NCI-H82 (cell line): ENCODE measurements at places on chromosomes 7 and 10.
A peak's percentile ranks its signal among the peaks of the same experiment; 100 is the strongest.

- DNase-seq = no peak
Observed at GRCh38 chr7:18895456-18895855, 222.0 kb downstream of the TWIST1 start.

DNA sequence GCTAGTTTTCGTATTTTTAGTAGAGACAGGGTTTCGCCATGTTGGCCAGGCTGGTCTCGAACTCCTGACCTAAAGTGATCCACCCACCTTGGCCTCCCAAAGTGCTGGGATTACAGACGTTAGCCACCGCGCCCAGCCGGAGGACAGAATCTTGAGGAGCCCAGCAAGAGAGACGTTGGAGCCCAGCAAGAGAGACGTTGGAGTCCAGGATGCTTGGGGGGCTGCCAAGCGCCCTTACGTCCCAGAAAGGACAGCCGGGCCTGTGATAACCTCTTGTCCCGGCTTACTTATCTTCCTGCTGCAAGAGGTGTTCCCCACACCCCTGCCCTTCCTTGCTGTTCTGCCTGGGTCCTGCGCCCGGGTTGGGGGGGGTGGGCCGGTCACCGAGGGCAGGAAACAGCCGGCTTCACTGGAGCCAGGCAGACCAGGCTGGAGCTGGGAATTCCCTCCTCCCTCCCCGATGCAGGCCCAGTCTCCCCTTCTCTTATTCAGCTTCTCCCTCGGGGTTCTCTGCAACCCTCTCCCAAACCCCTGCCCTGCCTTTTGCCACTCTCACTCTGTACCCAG, 1.9 kb upstream of the EPHB4 start:
- DNase-seq = no peak

GRCh38 chr10:94199565-94199964, 163.2 kb downstream of the NOC3L start:
- no peak for DNase-seq

DNA sequence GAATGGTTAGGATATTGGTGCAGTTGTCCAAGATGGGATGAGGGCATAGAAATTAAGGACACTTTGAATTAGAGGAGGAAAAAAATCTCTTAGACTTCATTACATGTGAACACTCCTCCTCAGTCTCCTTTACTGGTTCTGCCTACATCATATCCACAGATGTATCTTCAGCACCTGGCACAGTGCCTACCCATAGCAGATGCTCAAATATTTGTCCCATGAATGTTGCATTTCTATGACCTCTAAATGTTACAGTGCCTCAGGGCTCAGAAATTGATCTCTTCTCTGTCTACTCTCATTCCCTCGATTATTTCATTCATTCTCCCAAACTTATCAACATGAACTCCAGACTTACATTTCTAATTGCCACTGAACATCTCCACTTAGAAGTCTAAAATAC, 17.1 kb downstream of the CNNM1 start:
- DNase-seq = no peak

- DNase-seq = no peak
Observed at GRCh38 chr7:48183965-48184364, 12.7 kb downstream of the ABCA13 start.

DNA sequence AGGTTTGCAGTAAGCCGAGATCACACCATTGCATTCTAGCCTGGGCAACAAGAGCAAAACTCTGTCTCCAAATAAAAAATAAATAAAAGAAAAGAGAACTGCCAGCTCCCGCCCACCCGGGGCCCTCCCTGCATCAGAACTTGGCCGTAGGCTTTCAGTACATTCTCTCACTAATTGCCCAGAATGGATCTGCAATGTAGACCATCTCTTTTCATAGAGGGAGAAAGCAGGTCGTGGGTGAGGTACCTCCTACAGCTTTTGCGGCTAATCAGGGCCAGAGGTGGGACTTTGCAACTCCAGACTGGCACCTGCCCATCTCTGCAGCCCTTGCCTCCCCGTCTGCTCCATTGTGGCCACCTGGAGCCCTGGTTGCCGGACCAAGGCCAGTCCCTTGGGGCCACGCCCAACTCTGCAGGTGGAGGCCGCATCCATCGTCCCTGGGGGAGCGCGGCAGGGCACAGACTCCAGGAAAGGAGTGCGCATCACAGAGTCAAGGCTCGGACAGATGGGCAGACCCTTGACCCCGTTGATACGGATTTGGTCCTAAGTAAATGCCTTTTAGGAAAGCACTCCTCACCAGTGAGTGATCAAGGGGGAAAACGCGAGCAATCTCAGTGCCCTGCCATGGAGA, 179.1 kb upstream of the SH2B2 start:
- no peak for DNase-seq

- no peak for DNase-seq
Observed at GRCh38 chr7:45229156-45229920, 71.7 kb downstream of the RAMP3 start.

DNA sequence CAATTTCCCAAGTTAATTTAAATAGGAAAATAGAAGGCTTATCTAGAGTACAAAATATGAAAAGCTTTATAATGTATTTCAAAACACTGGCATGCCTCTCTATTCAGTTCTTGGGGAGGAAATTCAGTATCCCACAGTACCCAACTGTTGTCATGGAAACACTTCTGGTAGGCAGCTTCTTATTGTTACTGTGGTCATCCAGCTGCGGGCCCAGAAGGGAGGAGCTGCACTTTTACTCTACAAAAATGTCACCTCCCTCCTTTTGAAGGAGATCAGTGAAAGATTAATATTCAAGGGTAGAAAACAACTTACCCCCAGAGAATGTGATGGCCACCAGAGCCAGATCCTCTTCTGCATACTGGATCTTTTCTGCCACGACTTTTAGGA, 202.8 kb downstream of the RAPGEF5 start:
- no peak for DNase-seq

GRCh38 chr10:79241990-79242619, 105.2 kb upstream of the PPIF start:
- peak; percentile 61 for DNase-seq

- DNase-seq = peak; percentile 12
Observed at GRCh38 chr10:110499796-110500514, 2.2 kb downstream of the DUSP5 start.

DNA sequence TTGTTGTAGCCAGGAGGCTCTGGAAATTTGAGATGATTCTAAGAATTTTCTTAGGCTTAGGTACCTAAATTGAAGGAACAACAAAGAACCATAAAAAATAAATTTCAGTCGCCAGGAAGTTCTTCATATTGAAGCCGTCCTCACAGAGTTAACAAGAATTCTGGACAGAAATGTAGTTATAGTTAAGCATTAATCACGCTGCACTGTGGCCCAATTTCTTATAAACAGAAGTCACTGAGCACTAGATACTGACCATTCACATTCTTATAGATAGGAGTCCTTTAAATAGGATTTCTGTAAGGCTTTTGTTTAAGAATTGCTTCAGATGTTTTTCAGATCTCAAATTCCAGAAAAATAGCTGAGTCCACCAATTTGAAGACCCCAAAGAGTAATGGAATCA, 256.2 kb upstream of the PITRM1 start:
- no peak for DNase-seq

- no peak for DNase-seq
Observed at GRCh38 chr10:45589868-45590267, 82.7 kb downstream of the ZFAND4 start.

GRCh38 chr10:34911661-34912205, 96.6 kb upstream of the PARD3 start:
- no peak for DNase-seq

DNA sequence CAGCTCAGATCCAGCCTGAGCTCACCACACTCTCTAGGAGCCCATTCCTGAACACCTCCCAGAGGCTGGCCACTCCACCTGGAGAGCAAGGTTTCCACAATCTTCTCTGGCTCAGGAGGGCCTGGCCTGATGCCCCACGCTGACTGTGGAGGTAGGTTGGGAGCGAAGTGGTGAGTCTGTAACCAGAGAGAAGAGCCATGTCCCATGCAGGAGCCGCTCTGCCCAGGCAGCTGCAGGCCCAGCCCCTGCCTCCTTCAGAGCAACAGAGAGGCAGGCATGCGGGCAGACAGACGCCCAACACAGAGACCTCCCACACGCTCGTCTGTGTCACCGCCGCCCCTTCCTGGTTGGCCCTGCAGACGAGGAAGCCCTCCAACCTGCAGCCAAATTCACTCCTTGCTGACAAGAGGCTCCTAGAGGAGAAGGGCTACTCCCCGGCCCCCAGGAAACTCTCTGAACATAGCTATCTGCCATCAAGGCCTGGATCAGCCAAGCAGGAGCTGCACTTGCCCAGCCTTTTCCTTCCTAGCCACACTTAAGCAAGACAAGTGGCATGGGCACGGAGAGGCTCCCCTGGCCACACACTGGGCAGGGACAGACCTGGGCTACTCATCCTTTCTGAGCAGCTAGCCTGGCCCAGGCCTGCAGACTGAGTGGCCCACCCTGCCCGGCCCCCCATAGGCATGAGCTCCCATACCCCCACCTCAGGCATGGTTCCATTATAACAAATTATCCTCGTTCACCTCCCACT, 101.9 kb downstream of the GRID1 start:
- DNase-seq = no peak

- DNase-seq = no peak
Observed at GRCh38 chr10:61338146-61338545, 115.0 kb downstream of the TMEM26 start.

GRCh38 chr7:130950054-130950453, 216.0 kb upstream of the KLF14 start:
- DNase-seq = no peak

DNA sequence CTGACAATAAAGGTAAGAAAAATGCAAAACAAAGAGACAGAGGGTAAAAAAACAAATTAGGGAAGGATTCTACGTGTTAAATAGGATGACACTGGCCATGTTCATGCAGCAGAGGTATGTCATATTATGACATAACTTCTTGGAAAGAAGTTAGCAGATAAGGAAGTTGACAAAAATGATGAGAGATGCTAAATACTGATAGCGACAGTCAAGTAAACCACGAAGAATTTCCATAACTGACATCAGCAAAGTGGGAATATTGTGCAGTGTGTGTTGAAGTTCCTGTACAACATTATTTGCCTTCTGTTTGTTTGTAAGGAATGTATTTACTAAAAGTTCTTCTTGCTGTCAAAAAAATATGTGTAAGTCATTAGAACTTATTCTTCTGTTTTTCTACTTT, 29.5 kb downstream of the MDH2 start:
- DNase-seq = no peak

DNA sequence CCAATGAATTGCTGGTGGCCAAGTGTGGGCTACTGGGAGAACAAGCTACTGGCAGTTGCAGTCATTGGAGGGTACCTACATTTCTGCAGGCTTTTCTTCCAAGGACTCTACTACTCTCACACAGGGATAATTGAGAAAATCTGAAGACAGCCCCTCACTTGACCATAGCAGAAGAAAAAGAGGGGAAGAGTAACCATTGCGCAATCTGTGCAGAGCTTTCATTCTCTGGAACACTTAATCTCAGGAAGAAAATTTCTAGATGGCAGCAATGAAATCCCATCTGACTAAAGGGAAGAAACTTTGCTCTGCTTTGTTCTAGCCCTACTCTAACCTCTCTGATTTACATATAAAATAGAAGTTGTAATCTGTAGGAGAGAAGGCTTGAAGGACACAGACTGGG, 1239.6 kb upstream of the SORCS1 start:
- no peak for DNase-seq

DNA sequence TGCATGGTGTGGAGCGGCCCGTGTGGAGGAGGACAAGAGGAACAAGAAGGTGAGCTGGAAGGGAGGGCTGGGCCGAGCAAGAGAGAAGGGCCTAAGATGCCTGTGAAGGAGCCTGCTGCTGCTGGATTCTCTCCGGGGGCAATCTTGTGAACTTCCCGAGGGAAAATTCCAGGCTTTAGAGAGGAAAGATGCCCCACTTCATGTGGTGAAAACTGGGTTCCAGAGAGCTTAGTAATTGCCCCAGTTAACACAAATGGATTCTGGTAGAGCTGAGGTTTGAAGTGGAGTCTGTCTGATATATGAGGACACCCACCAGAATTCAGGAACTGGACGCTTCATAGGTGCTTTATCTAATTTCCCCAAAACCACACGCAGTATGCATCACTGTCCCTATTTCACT, 114.1 kb upstream of the ZMIZ1 start:
- DNase-seq = no peak

- DNase-seq = peak; percentile 41
Observed at GRCh38 chr10:96743988-96744585, 23.8 kb upstream of the PIK3AP1 start.

GRCh38 chr10:121313119-121313875, 284.9 kb downstream of the FGFR2 start:
- no peak for DNase-seq

GRCh38 chr7:41219276-41219675, 483.6 kb downstream of the INHBA start:
- no peak for DNase-seq

GRCh38 chr10:46216003-46216634, 70.7 kb upstream of the ANTXRL start:
- no peak for DNase-seq

GRCh38 chr7:84829719-84830118, 357.1 kb downstream of the SEMA3D start:
- DNase-seq = no peak

DNA sequence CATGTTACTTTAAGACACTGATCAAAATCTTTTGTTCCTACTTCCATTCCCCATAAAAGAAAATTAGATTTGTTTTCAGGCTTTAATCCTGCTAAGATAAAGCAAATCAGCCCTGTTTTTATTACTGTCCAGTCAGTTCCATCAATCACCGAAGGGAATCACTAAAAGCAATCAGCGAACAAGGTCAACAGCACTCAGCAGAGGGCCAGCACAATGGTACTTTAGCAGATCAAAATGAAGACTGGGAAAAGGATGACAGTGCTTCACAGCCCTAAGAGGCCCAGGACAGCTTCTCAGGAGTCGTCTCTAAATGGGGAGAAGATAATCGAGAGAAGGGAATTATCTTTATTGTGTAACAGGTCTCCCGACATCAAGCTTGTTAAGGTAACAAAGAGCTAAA, 32.7 kb downstream of the SEM1 start:
- peak; percentile 73 for DNase-seq

DNA sequence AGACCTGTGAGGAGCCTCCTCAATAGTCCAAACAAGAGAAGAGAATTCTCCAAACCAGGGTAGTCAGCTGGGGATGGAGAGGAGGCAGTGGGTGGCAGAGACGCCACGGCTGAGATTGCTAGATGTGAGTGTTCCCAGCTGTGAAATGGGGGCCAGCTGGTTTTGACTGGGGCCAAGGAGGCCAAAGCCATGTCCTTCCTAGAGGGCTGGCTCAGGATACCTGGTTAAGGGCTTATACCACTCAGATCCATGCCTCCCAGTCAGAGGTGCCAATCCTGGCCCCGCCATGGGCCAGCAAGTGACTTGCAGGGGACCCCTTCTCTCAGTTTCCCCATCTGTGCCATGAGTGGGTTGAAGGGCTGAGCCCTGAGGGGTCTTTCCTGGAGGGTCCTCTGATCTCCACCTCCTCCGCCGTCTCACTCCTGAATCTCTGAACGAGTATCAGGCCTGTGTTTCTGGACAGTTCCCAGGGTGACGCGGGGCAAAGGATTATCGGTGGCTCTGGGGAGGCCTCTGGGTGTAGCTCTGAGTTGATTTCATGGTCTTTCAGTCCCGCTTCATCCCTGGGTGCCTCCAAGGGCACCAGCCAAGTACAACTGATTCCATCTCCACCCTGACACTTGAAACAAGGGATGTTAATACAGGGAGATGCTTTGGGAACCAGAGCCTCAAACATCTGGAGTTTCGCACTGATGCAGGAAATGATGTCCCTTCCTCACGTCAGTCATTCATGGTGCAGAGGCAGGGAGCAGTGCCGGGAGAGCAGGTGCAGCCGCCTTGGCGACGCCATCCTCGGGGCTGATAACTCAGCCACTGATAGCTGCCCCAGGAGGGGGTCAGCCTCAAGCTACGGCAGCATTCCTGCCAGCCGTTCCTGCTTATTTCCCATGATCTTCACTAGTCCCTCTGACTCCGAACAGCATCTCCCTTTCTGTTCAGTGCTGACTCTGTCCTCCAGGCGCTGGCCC, 126.7 kb downstream of the RGS10 start:
- DNase-seq = no peak
